DMS53 (cell line): ENCODE measurements at places on chromosomes 7 and 10.
A peak's percentile ranks its signal among the peaks of the same experiment; 100 is the strongest.

- DNase-seq: peak; percentile 69
These were observed 822 bp downstream of the SAMD9L start for GRCh38 chr7:93147363-93147762.

DNA sequence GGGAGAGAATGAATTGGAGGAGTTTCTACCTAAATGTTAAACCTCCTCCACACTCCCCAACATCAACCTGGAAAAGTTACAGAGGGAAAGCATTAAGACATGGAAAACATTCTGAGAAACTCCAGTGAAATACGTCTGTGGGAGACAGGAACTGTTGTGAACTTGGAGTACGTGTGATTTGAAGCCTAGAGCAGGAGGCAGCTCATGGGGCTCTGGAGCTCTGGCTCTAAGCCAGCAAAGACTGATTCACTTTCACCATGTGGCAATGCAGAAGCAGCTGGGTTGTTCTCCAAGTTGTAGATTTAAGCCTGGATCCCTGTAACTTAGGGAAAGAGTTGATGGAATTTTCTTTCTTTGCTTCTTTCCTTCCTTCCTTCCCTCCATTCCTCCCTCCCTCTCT lies 503.2 kb downstream of the NRG3 start:
- peak; percentile 57 for DNase-seq

DNA sequence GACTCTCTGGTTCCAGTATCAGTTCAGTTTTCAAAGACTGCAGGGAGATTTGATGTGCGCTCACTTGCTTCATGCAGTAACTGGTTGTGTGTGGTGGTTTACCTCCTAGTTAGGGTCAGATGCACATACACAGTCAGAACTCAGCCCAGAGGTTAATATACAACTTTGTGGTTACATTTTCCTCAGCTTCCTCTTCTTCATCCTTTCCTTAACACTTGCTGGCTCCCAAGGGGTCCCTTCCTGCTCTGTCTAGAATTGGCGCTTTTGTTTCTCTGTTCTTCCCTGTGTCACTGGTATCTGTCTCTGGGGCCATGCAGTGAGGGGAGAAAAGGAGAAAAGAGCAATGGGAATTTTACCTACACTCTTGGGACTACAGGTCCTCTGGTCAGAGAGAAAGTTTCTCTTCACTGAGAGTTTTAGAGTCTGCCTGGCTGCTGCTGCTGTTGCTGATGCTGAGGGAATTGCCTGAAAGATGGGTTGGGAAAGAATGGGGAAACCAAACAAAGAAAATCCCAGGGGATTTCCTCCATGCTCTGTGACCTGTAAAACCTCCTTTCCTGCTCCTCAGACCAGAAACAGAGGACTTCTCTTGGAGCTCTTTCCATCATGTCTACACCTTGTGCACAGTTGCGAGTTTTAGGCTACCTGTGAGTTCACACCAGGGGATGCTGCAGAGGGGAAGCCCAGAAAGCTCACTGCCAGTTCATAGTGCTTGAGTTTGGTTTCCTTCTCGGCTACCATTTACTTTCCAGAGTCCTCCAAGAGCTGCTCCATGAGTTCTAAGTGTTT lies 74.6 kb downstream of the WDFY4 start:
- DNase-seq: no peak

DNA sequence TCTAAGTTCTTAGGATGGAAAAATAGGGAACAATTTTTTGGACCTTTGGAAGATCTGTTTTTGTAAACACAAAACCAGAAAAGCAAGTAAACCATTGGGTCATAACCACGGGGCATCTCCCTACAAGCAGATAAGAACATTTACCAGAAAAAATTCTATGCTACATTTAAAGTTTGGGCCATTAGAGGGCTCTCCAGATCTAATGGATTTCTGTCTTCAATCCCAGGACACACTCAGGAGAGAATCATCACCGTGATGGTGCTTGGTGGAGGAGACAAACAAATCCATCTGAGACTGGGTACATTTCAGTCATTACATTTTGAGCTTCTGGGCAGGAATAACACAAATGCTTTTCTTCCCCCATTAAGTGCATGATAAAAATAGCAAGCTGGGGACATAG lies 178.4 kb upstream of the TARP start:
- DNase-seq: peak; percentile 70

DNA sequence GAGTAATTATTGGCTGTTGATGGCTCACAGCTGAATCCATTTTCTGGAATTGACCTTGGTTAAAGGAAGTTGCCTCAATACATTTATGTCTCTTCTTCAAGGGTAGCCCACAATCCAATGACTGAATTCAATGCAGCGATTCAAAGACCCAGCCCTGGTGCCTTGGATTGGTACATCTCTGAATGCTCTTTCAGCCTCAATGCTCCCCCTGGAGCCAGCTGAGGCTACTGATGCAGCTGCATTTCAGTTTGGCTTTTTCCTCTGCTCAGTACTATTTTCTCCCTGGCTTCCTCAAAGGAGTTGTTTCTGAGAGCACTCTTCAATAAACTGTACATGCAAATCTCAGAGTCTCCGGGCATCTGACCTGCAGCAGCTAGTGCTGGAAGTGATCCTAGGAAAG lies 633 bp upstream of the EBLN1 start:
- DNase-seq: peak; percentile 44

DNA sequence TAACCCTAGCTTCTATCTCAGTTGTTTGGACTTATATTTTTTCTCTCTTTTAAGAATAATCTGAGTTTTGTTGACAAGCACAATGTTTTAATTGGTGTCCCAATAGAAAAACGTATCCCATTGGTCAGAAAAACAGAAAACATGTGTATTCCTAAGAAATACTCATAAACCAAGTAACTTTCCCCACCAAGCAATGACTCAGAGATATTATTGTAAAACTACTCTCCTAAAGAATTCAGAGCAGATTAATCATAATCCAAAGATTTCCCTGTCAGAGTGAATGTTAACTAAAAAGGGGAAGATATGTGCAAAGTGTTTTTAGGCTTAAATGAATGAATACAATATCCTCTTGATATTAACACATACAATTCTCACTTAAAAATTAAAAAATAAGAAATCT lies 29.4 kb upstream of the MBL2 start:
- DNase-seq: no peak
